Stimulated activated CD4-positive, alpha-beta T cell treated with anti-CD3 and anti-CD28 coated beads, TNF-alpha, amount 100 ng/mL, for 24 hours (primary cell): ENCODE measurements at places on chromosomes 4 and X.

DNA sequence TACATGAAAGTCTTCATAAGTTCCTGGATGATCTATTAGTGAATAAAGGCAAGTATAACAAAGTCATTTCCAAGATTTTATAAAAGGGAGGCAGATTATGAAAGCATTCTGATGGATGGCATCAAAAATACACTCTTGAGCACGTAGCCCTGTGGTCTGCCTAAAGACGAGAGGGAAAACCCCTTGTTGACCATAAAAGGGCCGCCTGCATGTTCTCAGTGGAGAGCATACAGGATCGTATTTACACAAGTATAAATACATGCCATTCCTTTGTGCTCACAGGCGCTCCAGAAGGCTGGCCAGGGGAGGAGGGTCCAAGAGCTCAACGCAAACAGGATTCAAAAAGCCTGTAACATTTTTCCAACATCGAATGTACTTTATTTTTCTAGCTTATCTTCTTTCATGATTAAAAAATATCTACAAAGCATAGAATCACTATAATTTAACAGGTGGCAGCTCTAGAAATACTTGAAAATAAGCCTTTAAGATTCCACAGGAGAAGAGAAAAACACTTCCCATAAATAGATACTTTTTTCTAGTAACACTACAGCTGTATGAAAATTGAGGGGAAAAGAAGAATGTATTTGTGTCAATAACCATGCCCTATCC lies 29.6 kb downstream of the PDGFC start:
- no peak for DNase-seq

DNA sequence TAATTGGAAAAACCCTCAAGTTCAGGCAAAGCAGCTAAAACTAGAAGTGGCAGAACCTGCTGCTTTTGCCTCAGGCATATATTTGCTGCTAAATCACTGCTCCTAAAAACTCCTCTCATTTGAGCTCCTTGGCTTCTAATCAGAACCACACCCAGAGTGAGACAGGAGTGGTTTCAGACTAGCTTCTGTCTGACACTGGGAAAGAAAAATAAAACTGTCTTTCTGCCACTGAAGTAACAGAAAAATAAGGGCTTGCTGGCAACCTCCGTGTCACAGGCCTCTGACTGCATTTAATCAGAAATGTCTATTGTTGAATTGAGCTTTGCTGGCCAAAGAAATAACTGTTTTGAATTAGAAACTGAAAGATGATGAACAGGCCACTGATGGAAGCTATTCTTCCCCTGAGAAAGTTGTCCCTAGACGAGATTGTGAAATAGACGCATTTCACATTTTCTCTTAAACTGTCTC lies 52.1 kb upstream of the RAP2C start:
- no peak for DNase-seq

GRCh38 chr4:71608678-71609071 lies 175.2 kb downstream of the GC start:
- DNase-seq, result no peak

GRCh38 chrX:113804291-113804690 lies 779.6 kb upstream of the HTR2C start:
- DNase-seq, result no peak

DNA sequence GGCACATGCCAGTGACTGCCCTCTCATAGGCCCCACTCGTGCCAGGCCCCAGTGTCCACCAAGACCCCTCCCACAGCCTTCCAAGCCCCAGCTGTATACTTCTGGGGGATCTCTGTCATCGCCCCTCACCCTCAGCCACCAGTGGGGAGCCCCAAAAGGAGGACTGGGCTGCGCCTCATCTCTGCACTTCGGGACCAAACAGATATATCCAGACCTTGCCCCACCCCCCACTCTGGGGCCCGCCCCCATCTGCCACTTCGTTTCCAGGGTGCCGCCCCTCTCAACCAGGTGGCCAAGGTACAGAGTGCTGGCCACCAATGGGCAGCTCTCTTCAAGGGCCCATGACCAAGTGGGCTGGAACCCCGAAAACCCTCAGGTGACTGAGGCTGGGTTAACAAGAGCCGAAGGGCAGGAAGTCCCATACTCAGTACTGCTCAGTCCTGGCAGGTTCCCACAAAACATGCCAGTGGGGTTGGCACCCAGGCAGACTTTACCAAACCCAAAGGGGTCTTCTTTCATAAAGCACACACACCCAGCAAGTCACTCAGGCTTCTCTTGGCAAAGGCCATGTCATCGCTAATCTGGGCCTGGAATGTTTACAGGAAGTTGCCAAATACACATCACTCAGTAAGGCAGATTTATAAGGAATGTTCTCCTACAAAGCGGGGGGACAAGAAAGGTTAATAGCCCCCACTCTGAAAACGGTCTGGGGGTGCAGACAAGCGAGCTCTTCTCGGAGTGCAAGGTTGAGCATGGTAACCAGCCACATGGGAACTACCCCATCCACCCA lies 4.4 kb downstream of the ZFYVE28 start:
- DNase-seq, result no peak

- DNase-seq, result no peak
Observed at GRCh38 chr4:37609626-37610025, 76.5 kb downstream of the RELL1 start.

- DNase-seq, result no peak
Observed at GRCh38 chr4:159979953-159980352, 877.1 kb downstream of the RAPGEF2 start.

DNA sequence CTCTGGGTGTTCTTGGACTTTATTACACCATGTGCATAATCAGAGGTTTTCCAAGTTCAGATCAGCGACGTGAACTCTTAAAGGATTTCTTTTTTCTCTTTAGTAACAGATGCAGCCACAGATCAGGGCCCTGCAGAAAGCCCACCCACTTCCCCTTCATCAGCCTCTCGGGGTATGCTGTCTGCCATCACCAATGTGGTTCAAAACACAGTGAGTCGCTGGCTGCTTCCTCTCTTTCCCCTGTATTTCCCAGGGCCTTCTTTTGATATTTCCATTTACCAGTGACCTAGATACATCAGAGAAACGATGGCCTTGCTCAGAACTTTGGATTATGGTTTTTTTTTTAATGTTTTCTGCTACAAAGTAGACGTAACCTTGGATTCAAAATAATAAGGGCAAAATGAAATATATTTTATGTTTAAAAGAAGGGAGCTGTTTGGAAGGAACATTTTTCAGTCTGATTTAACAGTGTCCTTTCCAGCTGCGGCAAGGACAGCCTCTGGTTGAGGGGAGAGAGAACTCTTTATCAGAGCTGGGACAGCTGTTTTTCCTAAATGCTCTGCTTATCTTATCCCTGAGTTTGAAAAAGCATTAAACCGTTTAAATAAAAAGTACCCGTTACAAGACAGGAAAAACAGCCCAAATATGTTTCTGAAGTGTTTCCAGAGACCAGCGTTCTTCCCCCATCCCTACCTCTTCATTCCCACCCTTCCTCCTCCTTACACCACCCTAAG lies 38.2 kb downstream of the FAM114A1 start:
- DNase-seq, result no peak

DNA sequence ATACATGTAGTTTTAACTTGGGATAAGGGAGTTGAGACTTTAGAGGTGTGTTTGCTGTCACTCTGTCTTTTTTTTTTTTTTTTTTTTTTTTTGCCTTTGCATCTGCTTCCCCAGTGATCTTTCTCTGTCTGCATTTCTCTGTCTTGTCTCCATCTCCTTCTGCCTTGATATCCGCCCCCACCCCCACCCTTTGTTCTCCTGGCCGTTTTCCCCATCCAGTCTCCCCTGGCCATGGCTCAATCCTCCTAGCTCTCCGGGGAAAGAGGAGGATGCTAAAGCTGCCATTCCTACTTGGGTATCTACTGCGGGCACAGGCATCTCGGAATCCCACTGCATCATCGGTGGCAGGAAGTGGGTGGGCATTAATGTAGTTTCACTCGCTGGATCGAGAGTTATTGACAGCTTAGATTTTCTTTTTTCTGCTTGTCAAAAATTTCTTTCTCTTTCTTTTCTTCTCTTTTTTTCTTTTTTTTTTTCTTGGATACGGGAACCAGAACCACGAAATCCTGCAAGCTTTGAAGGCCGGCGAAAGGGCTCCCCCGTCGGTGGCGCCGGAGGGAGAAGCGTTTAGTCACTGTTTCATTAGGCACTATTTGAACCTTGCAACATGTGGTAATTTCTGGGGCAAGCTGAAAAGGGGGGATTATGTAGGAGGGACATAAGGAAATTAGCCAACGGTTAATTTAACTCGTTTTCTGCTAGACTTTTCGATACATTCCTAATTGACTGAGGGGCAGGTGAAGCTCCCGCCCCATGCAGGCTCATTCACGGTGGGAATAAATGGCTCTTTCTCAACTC lies 8.2 kb downstream of the GSX2 start:
- DNase-seq, result no peak

DNA sequence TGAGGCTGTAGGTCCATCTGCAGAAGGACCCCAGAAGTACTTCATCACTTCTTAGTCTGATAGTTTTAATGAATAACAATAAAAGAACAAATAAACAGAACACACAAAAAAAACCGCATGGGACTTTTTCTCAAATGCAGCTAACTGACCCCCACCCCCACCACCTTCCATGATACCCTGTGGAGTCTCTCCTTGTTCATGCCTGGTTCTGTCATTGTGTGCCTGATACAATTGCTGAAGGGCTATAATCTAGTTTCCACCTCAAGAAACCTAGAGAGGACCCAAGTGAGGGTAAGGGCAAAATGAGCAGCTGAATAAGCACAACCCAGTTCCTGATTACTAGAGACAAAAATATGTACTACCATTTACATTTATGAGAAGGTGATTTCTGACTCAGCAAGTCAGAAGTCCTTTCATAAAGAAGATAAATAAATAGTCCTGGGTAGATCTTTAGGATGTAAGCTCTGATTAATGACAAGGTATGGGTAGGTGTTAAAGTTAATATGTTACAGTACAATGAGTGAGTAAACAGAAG lies 155.1 kb downstream of the TMA16 start:
- no peak for DNase-seq

DNA sequence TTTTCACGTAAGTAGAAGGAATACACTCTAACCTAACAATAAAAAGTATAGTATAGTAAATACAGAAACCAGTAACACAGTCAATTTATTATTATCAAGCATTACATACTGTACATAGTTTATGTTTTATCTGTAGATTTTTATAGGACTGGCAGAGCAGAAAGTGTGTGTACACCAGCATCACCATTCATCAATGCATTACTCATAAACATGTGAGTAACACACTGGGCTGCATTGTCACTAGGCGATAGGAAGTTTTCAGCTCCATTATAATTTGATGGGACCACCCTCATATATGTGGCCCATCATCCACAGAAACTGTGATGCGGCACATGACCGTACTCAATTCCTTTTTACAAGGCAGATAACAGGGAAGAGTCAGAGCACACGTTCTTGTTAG lies 137.8 kb upstream of the RBPJ start:
- DNase-seq, result no peak

DNA sequence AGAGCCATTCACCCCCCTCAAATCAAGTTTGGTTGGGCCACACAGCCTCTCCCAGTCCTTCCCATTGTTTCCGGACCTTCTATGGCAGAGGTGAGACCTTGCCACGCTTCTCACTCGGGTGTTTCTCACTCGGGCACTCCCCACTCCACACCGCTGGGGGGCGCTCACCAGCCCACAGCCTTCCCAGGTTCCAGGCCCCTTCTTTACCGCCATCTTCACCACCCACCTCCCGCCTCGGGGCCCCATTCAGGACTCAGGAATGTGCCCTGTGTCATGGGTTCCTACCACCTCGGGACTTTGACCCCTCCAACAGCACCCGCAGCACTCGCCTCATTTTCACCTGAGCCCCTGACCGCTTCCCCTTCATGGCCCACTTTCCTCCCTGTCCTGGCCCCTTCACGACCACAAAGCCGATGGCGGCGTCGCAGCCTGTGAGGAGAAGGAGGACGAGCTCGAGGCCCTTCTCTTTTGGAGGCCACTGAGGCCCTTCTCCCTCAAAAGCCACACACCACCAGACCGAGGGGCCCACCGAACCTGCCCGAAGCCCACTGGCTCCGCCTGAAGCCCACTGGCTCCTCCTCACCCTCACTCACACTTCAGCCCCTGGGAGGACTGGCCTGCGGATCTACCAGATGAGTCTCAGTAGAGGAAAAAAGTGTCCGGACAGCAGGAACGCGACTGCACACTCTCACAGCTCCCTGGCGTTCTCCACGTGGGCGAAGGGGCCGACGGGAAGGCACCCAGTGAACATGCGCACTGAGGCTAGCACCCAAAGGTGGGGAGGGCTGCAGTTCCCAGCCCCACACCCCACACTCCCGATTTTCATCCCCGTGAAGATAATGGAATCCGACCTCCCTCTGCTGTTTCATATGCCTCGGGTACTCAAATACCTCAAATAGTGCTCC lies at the start of gene PAGE1:
TSS of gene PAGE1 (minus strand) at position 709 of the 905 bp plus-strand sequence. CDS start 1,214 bp downstream, outside the sequence.
- DNase-seq, result no peak

GRCh38 chr4:77493829-77494551 lies 111.6 kb upstream of the CXCL13 start:
- no peak for DNase-seq

- no peak for DNase-seq
Observed at GRCh38 chr4:21470535-21470934, 478.0 kb downstream of the KCNIP4 start.

DNA sequence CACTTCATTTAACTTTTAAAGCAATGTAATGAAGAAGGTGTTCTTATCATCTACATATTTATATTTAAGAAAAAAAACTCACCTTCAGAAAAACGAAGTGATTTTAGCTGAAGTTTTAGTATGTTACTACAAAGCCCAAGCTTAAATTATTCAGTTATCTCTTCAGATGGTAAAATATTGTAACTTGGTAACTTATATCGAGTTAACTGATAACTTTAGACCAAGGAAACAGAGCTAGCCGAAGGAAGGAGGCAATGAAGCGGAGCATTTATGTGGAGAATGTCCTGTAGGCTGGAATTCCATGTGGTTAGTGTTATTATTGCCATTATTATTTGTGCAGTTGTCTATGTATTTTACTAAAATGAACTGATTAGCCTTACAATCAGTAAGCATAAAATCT lies 1102.1 kb upstream of the LCORL start:
- no peak for DNase-seq

DNA sequence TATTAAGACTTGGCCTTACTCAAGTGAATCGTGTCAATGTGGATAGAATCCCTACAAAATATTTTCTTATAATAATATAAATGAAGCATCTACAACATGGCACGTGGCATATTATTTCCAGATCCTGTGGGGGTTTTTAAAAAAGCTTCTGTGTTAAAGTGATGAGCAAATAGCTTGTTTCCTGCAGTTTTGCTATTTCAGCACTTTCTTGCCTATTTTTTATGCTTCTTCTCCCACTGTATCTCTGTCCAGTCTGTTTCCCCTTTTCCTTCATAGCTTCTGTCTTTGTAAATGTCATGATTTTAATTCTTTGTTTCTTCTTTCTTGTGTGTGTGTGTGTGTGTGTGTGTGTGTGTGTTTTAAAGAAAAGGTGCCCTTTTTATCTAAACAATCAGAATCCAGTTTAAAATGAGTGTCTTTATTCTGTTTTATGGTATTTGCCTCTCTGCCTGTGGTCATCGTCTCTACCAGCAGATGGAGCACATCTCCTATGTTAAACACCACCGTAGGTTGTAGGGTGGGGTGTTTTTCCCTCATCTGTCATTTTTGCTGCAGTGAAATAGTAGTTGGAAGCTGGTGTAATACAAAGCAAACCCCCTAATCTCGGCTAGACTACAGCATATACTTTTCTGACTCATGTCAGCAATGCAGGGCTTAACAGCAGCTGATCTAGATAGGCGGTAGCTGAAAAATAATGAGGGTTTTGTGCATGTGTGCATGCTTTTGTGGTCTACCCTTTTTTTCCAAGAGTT lies 33.1 kb downstream of the FTHL17 start:
- no peak for DNase-seq

- no peak for DNase-seq
Observed at GRCh38 chr4:76881375-76881774, 16.6 kb downstream of the SOWAHB start.

GRCh38 chrX:20042221-20042620 lies 51.4 kb upstream of the BCLAF3 start:
- no peak for DNase-seq

- DNase-seq, result no peak
Observed at GRCh38 chr4:59945277-59945676, 1254.8 kb upstream of the ADGRL3 start.
